ENCODE measurements at places on chromosomes 2 and 18.

GRCh38 chr18:9928646-9929259, 14.9 kb downstream of the VAPA start:
- no peak for DNase-seq

DNA sequence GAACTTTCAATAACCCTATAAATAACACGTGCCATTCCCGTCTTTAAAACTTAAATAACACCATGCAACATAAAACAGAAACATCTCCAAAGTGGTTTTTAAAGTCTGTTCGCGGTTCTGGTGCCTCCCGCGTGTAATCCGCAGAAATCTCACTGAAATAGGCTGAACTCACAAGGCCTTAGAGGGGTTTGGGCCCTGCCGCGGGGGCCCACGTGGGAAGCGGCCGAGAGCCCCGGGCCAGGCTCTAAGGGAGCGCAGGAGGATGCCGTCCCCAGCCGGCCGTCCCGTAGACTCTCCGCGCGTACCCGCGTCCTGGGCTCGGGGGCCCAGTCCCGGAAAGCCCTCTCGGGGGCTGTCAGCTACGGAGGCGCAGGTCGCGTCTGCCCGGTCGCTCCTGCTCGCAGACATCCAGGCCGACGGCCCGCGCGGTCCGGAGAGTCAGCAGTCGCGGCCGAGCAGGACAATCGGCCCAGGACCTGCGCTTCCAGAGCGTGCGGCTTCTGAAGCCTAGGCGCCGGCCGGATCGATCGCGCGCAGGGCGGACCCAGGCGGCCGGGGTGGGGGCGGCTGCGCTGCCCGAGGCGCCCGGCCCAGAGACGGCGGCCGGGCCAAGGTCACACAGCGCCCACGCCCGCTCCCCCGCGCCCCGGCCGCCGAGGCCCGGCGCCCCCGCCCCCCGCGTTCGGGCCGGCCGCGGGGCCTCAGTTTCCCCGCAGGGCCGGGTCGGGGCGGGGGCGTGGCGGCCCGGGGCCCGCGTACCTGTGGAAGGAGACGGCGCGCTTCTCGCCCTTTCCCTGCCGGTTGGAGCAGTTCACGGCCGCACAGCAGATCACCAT, 558 bp downstream of the THAP4 start:
- peak; percentile 30 for DNase-seq

GRCh38 chr2:137892739-137893138, 71.5 kb upstream of the HNMT start:
- DNase-seq, result no peak

DNA sequence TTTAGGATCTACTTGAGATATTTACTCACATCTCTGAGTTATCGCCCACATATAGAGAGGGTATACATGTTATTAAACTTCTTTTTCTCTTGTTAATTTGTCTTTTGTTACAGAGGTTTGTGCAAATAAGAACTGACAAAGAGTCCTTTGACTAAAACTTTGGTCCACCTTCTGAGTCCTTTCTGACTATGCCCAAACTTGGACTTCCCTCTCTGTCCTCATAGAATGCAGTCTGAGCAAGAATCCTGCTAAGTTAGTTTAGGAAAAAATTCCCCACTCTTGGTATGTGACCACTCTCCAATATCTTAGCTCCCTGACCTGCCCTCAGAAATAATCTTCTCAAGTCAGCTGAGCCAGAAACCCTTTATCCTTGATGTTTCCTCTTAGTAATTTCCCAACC, 257.5 kb upstream of the REG3G start:
- DNase-seq, result no peak

- no peak for DNase-seq
These were observed 96.7 kb downstream of the ZNF385B start for GRCh38 chr2:179764710-179765109.

GRCh38 chr2:26614216-26615138, 26.7 kb downstream of the CIB4 start:
- DNase-seq, result no peak

GRCh38 chr18:2924920-2925319, 78.1 kb downstream of the EMILIN2 start:
- DNase-seq, result no peak

DNA sequence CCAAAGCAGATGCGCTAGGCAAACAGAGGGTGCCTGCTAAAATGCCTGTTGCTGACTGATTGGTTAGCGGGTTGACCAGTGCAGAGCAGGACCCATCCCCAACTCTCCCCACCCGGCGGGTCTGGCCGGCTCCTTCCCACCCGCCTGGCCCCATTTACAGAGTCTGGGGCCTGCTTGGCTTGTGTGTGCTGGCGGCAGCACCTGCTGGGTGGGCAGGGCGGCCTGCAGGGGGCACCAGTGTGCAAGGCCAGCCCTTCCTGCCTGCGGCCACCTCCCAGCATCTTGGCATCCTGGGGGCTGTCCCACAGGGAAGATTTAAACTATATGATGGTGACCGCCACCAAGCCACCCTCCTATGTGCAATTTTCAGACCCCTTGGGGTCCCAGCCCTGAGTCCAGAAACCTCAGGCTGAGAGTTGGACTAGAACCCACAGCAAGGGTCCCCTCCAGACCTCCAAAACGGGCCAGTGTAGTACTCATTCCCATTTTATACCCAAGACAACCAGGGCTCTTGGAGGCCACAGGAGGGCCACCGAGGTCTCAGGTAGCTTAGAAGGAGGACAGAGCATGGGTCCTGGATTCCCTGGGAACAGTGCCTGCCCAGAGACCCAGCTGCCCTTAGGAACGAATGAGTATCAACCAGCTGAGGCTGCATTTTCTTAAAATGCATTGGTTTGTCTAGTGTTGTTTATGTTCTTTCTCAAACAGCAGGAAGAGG, 173.6 kb downstream of the SMAD7 start:
- DNase-seq, result peak; percentile 50

DNA sequence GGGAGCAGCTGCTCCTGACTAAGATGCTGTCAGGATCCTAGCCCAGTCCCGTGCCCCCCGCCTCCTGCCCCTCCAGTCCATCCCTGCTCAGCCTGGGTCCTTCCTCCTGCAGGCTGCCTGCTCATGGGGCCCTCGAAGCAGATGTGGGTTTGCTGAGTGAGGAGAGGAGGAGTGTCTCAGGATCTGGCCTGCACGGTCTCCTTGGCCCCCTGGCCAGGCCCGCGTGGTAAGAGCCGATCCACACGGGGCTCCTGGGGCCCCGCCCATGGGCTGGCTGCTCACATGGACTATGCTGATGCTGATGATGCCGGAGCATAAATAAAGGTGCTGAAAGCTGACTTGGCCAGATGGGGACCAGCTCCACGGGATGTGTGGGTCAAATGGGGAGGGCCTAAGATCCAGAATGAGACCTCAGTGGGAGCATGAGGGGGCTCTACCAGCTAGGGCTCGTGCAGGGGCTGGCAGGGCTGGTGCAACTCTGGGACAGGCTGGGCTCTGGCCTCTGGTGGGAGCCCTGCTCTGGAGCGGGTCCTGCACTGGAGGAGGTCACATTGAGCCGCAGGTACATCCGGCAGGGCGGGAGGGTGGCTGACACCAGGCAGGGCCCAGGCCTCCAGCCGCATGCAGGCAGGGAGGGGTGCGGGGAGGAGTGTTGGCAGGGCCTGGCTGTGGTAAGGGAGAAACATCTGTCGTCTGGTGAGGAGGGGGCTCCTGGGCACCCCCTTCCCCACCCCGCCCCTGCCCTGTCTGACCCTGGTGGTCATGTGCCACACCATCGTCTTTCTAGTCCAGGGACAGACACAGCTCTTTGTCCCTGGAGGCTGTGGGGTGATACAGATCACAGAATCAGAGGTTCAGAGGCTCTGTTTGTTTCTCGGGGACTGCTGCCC, 275.3 kb upstream of the HDAC4 start:
- DNase-seq, result no peak

DNA sequence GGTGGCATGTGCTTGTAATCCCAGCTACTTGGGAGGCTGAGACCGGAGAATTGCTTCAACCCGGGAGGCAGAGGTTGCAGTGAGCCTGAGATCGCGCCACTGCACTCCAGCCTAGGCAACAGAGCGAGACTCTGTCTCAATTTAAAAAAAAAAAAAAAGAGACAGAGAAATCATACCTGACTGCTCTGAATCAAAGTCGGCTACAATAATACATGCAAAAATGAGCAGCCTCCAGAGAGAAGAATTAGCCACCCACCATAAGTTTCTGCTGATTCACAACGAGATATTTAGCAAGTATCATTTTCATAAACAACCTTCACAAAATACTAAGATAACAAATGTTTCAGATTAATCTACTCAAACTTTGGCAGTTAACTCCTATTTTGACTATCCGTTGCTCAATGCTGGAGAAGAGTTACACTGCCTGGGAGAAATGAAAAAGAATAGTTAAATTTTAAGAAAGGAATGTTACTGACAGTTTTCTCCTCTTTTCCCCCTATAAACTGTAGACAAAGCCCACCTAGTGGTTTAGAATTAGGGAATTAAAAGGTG, 1.5 kb downstream of the OSBPL1A start:
- no peak for DNase-seq

- no peak for DNase-seq
These were observed 49.2 kb upstream of the LGALSL start for GRCh38 chr2:64404743-64405142.
